ENCODE measurements at places on chromosomes 12 and 14.

DNA sequence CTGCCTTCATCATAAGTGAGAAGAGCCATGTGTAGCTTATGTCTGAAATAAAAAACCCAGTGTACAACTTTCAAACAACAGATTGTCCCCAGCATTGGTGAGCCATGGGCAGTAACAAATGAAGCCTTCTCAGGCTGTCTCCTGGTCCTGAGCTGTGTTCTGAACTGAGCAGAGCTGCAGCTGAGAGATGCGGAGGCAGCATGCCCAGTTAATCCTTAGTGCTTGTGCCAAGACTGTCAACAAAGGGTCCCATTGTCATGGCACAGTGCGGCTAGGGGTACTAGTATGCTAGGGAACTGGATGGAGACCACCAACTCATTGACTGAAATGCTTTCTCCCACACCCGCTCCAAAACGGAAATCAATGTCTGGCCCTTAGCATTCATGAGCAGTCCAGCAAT, 154.3 kb downstream of the RMST start:
- DNase-seq, result no peak

GRCh38 chr12:80864046-80864735, 73.5 kb downstream of the LIN7A start:
- DNase-seq, result no peak

GRCh38 chr12:116545144-116545543, 14.0 kb upstream of the MAP1LC3B2 start:
- DNase-seq, result no peak

- peak; percentile 57 for DNase-seq
Measured at GRCh38 chr12:38516418-38516817, 199.8 kb downstream of the ALG10B start.

- no peak for DNase-seq
Measured at GRCh38 chr12:1948883-1949282, 30.4 kb upstream of the CACNA2D4 start.

GRCh38 chr12:55765736-55766290, 22.9 kb downstream of the GDF11 start:
- no peak for DNase-seq

DNA sequence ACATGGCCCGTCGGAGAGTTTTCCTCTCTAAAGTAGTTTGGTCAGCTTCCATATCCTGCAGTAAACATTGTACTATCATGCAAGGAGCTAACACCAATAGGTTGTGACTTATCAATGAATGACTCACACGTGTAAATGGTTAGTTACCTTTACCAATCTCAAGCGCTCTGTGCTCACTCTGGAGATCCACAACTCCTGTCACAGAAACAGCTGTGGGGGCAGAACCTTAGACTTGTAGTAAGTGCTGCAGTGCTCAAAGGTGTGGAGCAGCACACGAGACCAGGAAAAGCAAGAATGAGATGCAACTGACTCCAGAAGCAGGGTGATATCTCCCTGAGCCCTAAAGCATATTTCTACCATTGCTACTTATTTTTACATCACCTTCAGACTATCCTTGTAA, 73.7 kb upstream of the KCNJ8 start:
- DNase-seq, result no peak

All from neural progenitor cell (in vitro differentiated cells).